ENCODE measurements at places on chromosomes 4 and X.

DNA sequence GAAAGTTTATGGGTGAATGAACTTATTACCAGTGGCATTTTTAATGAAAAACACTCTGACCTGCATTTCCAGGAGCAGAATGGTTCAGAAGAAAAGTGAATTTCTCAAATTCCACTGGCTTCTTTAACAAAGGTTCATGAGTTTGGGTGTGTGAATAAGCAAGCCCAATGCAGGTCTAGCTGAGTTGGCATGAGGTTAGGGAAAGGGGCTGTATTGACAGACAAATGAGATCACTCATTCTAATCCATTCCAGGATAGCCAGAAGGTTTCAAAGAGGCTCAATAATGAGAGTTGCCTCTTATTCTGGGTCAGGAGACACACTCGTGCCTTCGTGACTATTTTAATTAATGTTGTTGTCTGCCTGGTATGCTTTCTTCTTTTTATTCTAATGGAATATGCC, 43.7 kb upstream of the NPY2R start:
- DNase-seq, result no peak

- DNase-seq, result no peak
Observed at GRCh38 chrX:110359273-110359672, 625 bp downstream of the RTL9 start.

DNA sequence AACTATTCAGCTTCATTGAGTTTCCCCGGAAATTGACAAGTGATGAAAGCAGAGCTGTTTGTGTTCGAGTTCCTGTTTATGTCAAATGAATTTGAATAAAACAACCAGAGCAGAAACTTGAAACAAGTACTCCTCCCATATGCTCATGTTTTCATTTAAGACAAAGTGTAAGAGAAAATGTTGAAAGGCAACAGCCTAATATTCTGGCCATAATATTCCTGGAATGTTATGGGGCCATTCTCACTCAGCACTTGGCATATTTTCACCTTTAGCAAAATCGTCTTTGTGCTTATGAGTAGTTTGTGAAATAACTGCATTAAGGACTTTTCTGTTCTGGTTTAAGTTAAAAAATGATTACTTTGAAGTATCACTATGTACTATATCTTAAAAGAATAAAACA, 276.0 kb upstream of the FAT1 start:
- DNase-seq, result no peak

GRCh38 chr4:70405765-70406164, 8.0 kb downstream of the OPRPN start:
- DNase-seq, result no peak

DNA sequence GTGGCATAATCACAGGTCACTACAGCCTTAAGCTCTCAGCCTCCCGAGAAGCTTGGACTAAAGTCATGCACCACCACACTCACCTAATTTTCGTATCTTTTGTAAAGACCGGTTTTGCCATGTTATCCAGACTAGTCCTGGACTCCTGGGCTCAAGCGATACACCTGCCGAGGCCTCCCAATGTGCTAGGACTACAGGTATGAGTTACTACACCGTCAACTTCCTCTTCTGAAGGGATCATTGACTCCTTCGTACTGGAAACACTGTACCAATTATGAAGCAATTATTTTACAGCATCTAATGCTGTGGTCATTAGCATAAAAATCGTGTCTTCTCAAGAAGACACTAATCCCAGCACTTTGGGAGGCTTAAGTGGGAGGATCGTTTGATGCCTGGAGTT, 35.2 kb downstream of the PDS5A start:
- no peak for DNase-seq

DNA sequence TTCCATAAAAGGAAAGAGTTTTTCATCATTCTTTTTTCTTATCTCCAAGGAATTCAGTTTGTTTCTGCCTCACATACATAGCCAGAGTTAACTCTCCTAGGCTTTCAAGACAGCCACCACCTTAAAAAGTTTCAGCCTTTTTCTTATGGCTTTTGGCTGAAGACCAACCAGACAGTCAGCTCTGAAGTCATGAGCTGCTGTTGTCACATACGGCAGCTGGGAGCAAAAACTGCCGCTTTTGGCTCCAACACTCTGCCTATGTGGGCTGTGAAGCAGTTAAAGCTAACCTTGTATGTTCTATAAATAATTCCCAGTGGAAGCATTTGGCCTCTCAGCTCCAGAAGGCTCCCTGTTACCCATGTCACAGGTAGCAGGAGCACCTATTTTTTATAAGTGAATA, 104.1 kb downstream of the KLHL4 start:
- DNase-seq, result no peak

- no peak for DNase-seq
Observed at GRCh38 chr4:177322266-177322665, 12.6 kb downstream of the NEIL3 start.

DNA sequence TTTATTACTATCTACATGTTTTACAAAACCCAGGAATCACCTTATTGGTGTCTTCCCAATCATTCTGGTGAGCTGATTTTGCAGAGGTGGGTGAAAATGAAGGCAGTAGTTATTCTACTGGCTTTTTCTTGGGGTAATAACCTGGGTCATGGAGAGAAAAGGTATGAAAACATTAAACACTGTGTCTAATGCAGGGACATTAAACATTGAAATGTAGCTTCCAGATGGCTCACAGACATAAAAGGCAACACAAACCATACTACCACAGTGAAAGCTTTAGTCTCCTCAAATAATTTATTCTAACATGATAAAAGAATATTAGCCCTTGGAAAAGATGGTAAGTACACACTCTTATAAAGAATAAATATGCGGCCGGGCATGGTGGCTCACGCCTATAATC, 8.0 kb downstream of the SETD7 start:
- DNase-seq, result no peak

- DNase-seq, result no peak
Observed at GRCh38 chr4:124537971-124538370, 174.6 kb downstream of the ANKRD50 start.

DNA sequence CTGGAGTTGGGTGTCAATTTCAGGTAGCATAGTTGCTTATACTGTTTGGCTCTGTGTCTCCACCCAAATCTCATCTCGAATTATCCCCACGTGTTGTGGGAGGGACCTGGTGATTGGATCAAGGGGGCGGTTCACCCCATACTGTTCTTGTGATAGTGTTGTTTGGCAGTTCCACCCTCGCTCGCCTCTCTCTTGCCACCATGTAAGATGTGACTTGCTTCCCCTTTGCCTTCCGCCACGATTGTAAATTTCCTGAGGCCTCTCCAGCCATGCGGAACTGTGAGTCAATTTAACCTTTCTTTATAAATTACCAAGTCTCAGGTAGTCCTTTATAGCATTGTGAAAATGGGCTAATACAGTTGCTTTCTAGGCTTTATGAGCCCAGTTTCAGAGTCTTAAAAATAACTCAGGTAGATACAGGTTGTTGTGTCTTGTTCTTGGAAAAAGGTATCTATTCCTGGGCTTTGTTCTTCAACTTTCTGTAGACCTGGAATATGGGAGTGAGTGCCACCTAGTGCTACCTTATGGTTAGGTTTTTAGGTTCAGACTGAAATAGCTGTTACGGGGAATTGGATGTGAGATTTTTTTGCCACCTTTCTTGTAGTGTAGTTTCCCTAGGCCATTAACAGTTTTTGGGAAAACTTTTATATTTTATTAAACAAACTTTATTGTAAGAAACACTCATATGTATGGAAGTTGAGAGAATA, 15.6 kb downstream of the PGK1 start:
- DNase-seq, result no peak

GRCh38 chrX:19195243-19195610, 73.0 kb upstream of the ADGRG2 start:
- DNase-seq, result no peak

GRCh38 chr4:3784454-3785291, 18.5 kb downstream of the ADRA2C start:
- DNase-seq, result no peak

GRCh38 chrX:1452516-1453394, at the start of gene ASMTL:
Gene ASMTL (minus strand): TSS chrX:1452909. CDS start chrX:1452840, 69 bp downstream.
- DNase-seq, result peak; percentile 100

DNA sequence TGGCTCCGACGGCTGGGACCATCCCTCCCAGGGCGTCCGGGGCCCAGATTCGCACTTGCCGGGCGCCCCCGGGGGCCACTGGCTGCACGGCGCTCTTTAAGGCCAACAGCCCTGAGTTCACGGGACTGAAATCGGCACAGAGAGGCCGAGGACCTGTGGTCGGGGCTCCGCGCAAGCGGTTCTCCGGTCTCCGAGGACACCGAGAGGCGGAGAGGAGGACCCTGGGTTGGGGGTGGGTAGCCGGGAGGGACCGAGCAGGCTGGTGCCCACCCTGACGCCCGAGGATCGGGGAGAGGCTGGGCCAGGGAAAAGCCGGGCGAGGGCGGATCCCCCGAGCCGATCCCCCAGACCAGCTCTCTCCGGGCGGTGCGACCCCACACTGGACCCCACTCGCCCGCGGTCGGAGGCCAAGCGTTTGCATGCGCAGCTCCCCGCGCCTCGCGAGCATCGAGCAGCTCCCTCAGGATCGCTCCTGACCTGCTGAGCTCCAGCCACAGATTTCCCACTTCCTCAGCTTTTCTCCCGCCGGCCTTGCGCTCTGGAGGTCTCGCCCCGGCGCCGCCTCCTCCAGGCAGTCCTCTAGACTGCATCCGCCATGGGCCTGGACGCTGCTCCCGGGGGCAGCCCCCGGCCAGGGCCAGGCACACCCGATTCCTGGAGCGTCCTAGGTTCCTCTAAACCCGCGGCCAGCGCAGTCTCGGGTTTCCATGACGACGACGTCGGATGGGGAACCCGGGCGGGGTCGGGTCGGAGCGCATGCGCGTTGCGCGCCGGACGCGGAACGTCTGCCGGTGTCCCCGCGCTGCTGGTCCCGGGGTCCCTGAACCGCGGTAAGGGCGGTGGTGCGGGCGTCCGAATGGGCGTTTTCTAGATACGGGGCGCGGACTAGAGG, 17.6 kb upstream of the NAT8L start:
- peak; percentile 91 for DNase-seq

DNA sequence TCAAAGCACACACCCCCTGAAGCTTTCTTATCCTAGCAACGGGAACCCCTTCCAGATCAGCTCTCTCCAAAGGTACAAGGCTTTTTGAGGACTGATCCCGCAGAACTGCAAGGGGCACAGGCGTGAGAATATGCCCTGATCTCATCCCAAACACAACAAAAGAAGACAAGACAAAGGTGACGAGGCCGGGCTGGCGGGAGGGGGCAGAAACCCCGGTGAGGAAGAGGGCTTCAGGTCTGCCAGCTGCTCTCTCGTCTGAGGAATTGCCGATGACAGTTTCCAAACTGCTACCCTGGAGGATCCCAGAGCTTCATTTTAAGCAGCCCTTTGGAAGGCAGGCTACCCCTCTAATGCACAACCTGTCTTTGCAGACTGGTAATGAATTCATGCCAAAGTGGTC, 3.4 kb downstream of the HCFC1 start:
- DNase-seq, result no peak

DNA sequence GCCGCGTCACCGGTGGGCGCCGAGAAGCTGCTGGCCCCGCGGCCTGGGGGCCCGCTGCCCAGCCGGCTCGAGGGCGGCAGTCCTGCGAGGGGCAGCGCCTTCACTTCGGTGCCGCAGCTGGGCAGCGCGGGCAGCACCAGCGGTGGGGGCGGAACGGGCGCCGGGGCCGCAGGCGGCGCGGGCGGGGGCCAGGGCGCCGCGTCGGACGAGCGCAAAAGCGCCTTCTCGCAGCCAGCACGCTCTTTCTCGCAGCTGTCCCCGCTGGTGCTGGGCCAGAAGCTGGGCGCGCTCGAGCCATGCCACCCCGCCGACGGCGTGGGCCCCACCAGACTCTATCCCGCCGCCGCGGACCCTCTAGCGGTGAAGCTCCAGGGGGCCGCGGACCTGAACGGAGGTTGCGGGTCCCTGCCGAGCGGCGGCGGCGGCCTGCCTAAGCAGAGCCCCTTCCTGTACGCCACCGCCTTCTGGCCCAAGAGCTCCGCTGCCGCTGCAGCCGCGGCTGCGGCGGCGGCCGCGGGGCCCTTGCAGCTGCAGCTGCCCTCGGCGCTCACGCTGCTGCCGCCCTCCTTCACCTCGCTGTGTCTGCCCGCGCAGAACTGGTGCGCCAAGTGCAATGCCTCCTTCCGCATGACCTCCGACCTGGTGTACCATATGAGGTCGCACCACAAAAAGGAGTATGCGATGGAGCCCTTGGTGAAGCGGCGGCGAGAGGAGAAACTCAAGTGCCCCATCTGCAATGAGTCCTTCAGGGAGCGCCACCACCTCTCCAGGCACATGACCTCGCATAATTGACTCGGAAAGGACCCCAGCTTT, 5.6 kb downstream of the PRDM8 start:
- peak; percentile 72 for DNase-seq

- DNase-seq, result no peak
Observed at GRCh38 chr4:83768146-83768545, 232.2 kb downstream of the GPAT3 start.

- DNase-seq, result no peak
Observed at GRCh38 chr4:176377780-176378179, 58.0 kb downstream of the SPCS3 start.

DNA sequence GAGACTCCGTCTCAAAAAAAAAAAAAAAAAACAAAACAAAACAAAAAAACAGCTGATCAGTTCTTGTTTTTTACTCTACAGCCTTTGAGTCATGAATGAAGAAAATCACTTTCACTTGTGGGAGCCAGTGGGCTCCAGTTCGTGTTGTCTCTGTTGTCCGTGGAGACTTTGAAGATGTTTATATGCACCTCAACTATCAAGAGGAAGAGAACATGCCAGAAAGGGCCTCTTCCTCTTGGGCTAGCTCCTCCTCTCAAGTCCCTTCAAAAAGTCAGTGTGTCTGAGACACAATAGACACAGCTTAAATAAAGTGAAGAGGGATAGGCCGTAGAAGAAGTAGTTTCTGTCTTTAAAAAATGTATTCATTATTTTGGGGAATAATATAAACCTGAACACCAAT, 182.7 kb downstream of the KDR start:
- DNase-seq, result no peak

- no peak for DNase-seq
Observed at GRCh38 chrX:12419591-12419990, 281.3 kb downstream of the FRMPD4 start.

DNA sequence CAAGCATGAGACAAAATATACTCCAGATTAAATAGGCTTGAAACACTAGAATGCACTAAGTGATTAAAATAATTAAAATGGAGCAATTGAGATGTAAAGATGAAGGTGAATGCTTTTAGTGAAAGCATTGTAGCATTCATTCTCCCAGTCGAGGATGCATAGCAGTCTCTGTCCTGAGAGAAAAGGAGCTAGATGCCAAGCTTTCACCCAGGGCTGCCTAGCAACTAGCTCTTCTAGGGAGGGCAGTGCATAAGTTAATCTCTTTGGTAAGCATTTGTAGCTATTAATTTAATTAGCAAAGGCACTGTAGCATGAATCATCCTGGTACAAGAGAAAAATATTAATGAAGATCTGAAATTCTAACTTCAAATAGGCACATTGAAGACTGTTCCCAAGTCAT, 1014.8 kb downstream of the C4orf33 start:
- DNase-seq, result no peak

GRCh38 chr4:123545667-123546572, 149.3 kb downstream of the SPRY1 start:
- DNase-seq, result no peak
